ENCODE measurements at places on chromosomes 7 and 10.
A peak's percentile ranks its signal among the peaks of the same experiment; 100 is the strongest.

- DNase-seq, result peak; percentile 84
Measured at GRCh38 chr10:125692601-125693523, 9.9 kb upstream of the TEX36 start.

DNA sequence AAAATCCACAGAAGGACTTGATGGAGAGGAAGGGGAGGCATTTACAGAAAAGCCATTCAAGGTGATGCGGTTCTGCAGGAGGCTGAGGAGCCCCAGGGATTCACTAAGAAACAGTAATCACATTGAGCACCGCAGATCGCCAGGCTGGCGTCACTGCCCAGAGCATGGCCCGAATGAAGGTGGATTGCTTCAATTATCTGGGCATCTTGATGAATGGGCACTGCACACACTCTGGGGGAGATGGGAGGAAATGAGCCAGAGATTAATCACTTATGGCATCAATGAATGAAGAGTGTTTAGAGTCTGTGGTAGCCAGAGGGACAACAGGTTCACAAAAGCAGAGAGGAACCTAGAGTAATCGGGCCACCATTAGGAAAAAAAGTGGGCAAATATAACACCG lies 292.1 kb downstream of the ZEB1 start:
- DNase-seq, result no peak

- DNase-seq, result no peak
Measured at GRCh38 chr10:21670391-21670790, 136.4 kb downstream of the MLLT10 start.

DNA sequence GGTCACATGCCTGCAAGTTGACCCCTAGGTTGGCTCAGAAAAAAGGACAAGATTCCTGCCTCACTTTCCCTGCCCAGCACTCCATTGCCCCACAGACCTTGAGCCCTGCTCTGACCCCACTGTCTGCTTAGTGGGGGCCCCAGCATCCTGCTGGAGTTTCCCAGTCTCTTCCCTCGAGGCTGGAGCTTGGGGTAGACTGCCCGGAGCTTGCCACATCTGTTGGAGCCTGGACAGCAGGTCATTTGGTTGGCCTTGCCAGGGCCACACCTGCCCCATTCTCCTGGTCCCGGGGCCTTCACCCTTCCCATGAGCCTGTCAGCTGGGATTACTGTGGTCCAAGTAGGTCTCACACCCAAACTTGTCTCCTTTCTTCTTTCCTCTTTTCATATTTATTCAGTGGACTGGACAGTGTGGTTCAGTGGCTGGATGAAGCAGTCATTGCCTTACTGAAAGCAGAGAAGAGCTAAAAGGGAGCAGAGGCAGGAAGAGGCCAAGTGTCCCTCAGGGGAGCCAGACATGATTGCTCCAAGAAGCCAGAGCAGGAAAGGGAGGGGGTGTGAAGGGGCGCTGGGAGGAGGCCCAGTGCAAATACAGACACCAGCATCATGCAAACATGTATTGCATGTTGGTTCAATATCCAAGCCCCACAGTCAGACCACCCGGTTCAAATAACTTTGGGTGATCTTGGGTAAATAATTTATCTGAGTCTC lies 56.2 kb upstream of the CACUL1 start:
- no peak for DNase-seq

- no peak for DNase-seq
Measured at GRCh38 chr10:106959521-106959920, 205.0 kb downstream of the SORCS1 start.

GRCh38 chr10:90089719-90090118 lies 388.3 kb downstream of the KIF20B start:
- DNase-seq, result no peak

- DNase-seq, result no peak
Measured at GRCh38 chr10:43094085-43094484, 17.2 kb downstream of the RET start.
